Brain (organoid and tissue), 16 donors: ENCODE measurements at places on chromosomes 13 and 19. TPM values are rescaled to one million over a fixed set of nuclear protein-coding genes. Genes with fewer than 3 reads are reported as not detected.

DNA sequence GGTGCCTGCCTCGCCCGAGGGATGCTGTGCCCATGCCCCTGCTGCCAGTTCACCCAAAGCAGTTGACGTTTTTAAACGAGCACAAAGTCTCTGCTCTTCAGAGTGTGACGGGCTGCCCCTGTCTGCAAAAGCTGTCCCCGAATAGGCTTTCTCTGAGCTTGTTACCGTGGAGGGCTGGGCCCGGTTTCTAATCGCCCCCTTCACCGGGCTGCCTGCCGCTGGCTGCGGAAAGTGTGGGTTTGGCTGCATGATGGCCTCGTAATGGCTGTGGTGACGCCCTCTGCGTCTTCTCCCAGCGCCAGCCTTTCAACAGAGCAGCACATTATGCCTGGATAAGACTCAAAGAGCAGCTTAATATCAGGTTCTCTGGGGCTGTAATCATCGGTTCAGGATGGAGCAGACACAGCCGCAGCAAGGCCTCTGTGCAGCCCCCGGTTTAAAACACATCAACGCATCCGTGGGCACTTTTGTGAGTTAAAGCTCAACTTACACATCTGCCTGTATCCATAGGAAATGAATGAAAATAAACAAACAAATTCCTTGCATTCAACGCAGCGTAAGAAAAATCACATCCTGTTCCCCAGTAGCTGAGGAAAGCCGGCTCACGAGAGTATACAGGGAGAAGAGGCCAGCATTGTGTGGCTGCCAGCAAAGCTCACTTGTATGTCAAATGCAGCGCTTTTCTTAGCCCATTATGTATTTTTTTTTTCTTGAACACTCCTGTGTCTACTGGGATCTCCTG lies 166.4 kb upstream of the SOX1 start:
- DNase-seq, result peak; percentile 75

DNA sequence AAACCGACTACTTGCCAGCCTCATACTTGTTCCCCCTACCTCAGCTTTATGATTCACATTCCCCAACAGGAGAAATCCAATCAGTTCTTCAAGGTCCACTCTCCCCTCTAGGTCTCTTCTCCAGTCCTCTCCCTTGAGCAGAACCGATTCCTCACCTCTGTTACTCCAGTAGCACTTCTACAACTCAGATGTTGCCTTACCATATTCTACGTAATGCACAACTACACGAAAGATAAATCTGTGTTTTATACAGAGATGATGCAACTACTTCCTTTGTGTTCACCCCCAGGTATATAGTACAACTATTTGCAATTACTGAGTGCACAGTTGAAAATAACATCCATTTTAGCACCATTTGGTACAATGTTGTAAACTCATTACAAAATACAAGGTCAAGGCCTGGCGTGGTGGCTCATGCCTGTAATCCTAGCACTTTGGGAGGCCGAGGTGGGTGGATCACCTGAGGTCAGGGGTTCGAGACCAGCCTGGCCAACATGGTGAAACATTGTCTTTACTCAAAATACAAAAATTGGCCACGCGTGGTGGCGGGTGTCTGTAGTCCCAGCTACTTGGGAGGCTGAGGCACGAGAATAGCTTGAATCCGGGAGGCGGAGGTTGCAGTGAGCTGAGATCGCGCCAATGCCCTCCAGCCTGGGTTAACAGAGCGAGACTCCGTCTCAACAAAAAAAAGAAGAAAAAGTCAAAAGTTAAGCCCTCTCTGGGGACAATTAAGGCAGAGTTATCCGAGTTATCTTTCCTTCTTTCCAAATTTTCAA lies 2.8 kb upstream of the WBP4 start:
- no peak for DNase-seq

DNA sequence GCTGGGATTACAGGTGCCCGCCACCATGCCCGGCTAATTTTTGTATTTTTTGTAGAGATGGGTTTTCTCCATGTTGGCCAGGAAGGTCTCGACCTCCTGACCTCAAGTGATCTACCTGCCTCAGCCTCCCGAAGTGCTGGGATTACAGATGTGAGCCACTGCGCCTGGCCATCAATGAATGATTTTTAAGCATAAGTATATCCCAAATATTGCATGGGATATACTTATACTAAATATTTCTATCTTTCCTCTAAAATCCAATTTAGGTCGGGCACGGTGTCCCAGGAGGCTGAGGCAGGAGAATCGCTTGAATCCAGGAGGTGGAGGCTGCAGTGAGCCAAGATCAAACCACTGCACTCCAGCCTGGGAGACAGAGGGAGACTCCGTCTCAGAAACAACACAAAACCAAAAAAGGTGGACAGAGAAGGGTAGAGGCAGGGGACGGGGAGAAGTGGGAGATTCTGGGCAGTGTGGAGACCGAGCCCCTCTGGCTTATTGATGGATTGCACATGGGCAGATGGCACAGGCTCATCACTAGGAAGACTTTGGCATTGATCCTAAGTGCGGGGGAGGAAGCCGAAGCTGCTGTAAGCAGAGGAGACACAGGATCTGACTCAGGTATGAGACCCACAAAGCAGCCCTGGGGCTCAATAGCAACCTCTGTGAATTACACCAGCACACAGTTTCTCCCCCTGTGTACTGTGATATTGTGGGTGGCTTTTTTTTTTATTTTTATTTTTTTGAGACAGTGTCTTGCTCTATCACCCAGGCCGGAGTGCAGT lies 13.5 kb downstream of the ARRDC5 start:
- peak; percentile 68 for DNase-seq

GRCh38 chr13:111267784-111268183 lies 52.7 kb upstream of the TEX29 start:
- no peak for DNase-seq

GRCh38 chr13:23380534-23380933 lies 53.0 kb downstream of the SACS start:
- DNase-seq, result no peak

Gene GAPDHS
- polyA plus RNA-seq, result not detected

Gene S1PR5
- 19.0 TPM for polyA plus RNA-seq
